Activated CD8-positive, alpha-beta memory T cell treated with anti-CD3 and anti-CD28 coated beads, Interleukin-2, amount 10 ng/mL, durations not matched to agents 7 days and 5 days (primary cell): ENCODE measurements at places on chromosomes 11 and 22. TPM values are rescaled to one million over a fixed set of nuclear protein-coding genes. Genes with fewer than 3 reads are reported as not detected.

The TENM4 gene
- total RNA-seq = not detected

The CENPM gene
- 74.0 TPM for total RNA-seq

The UPK3A gene
- total RNA-seq = not detected

The TOP3B gene
- 50.4 TPM for total RNA-seq

The APOA4 gene
- not detected for total RNA-seq

The VPS37C gene
- total RNA-seq = 5.4 TPM

The ELFN2 gene
- 0.50 TPM for total RNA-seq

The CEP126 gene
- total RNA-seq = 0.63 TPM

The KCNQ1OT1 gene
- 0.33 TPM for total RNA-seq

The MYBPC3 gene
- not detected for total RNA-seq

The TRIM51G gene
- not detected for total RNA-seq

The RELT gene
- 31.2 TPM for total RNA-seq

The SMIM38 gene
- 0.26 TPM for total RNA-seq

The MS4A7 gene
- total RNA-seq = not detected

The TRIM66 gene
- total RNA-seq = 32.1 TPM

The HOATZ gene
- total RNA-seq = not detected

The FAM180B gene
- 0.21 TPM for total RNA-seq

The F2 gene
- not detected for total RNA-seq
